ENCODE measurements at places on chromosomes 11 and 22.

- DNase-seq = peak; percentile 8
Observed at GRCh38 chr11:135075740-135076139, 663.7 kb upstream of the B3GAT1 start.

- no peak for DNase-seq
Observed at GRCh38 chr11:96456111-96456510, 66.3 kb downstream of the JRKL start.

GRCh38 chr11:123753110-123753509, 1.2 kb downstream of the OR6X1 start:
- DNase-seq = no peak

DNA sequence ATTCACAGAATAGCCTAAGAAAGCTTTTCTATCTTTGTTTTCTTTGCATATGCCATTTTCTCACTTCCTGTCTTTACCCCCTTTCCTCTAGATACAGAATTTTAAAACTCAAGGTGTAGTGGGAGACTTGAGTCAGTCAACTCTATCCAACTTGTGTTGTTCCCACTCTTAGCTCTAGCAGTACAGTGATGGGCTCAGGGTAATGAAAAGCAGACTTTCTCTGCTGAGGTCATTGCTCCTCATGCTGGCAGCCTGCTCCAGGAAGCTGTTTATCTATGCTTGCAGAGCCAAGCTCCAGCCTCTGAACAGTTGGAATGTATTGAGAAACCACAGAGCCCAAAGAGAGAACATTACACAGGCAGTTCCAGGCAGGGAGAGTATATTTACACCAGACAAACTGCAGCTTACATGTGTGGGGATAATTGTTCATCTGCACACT, 68.1 kb downstream of the CSTPP1 start:
- DNase-seq = peak; percentile 98

- no peak for DNase-seq
Observed at GRCh38 chr11:70860888-70861287, 391.5 kb downstream of the SHANK2 start.

DNA sequence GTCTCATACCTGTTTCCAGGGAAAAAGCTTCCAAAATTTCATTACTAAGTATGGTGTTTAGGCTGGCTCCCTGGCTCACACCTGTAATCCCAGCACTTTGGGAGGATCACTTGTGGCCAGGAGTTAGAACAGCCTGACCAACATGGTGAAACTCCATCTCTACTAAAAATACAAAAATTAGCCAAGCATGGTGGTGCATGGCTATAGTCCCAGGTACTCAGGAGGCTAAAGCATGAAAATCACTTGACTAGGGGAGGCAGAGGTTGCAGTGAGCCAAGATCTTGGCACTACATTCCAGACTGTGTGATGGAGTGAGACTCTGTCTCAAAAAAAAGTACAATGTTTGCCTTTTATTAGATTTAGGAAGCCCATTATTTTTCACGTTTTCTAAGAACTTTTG, 331.5 kb upstream of the CCDC90B start:
- no peak for DNase-seq

GRCh38 chr11:60912223-60912850, 1.6 kb upstream of the TMEM109 start:
- DNase-seq = no peak

DNA sequence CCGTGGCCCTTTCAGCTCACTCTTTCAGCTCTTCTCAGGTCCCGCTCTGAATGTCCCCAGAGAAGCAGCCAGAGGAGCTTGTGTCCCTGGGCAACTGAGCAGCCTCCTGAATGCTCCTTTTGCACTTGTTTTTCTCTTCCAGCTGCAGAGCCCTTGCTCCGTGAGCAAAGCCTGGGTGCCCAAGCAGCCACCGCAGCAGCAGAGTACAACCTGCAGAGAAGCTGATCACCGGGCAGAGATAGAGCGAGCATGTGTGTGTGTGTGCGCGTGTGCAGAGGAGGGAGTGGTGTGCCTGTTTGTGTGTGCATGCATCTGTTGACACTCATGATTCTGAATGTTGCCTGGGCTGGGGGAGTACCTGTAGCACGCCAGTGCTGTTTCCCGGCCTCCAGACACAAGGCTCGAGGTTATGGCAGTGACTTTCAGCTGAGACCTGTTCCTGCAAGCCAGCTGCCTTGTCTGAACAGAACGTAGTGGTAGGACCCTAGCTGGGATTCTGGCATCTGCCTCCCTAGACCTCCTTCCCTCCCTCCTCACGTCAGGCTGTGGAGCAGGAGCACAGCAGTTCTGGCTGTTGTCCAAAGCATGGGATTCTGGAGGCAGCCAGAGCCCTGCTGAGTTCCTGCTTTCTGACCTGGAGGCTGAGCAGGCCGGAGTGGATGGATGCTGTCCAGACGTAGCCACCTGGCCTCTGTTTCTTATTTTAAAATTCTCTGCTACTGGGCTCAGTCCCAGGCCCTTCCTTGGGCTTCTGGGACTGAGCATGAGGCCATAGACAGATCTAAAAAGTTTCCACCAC, 4.5 kb upstream of the MAPK8IP1 start:
- DNase-seq = no peak

GRCh38 chr11:45050111-45050510, 96.3 kb upstream of the PRDM11 start:
- no peak for DNase-seq

DNA sequence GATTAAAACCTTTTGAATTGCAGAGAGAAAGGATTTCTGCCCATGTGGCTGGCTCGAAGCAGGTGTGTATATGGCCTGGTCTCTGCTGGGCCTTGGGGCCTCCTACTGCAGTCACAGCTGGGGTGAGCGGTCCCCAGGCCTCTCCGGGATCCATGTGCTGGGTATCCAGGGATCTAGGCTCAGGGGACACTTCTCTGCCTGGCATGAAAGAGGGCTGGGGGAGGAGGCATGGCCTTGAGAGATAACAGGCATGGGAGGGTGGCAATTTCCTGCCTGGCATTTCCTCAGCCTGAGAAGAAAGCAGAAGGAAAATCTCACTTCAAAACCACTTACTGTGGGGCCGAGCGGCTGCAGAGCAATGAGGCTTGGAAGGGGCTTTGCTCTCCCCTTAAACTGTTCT, 20.3 kb upstream of the PARVG start:
- no peak for DNase-seq

GRCh38 chr11:100586361-100587101, 100.6 kb upstream of the ARHGAP42 start:
- no peak for DNase-seq
